ENCODE measurements at places on chromosomes 2 and 18.

DNA sequence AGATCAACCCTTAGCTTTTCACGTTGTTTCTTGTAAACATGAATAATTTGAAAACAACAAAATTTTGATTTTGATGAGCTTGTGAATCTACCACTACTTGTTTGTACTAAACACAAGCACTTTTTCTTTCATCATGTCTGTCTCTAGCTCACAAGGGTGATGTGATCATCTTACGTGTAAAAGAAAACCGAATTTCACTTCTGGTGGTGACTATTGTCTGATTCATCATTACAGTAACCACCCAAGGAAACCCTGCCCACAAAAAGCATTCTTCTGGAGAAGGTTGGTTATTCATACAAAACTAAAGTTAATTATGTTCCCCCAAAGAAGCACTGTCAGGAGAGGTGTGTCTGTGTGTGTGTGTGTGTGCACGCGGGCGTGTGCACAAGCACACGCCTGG lies 285.4 kb downstream of the ZNF516 start:
- DNase-seq, result no peak

DNA sequence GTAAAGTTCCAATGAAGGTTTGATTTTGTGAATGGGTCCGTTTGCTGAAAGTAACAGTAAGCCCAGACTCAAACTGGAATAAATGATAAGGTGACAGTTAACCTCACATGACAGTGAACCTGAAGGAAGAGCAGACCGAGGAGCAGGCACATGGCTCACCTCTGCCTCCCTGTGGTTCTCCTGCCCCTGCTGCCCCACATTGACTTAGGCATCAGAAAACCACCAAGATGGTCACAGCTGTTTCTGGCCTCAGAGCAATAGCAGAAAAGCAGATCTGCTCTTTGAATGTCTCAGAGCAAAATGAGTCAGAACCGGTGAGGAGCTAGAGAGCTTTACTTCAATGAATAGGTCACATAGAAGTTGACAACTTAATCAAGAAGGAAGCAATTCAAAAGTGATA lies 487.6 kb downstream of the METTL4 start:
- no peak for DNase-seq

- no peak for DNase-seq
These were observed 749.0 kb upstream of the ZEB2 start for GRCh38 chr2:145268931-145269330.

DNA sequence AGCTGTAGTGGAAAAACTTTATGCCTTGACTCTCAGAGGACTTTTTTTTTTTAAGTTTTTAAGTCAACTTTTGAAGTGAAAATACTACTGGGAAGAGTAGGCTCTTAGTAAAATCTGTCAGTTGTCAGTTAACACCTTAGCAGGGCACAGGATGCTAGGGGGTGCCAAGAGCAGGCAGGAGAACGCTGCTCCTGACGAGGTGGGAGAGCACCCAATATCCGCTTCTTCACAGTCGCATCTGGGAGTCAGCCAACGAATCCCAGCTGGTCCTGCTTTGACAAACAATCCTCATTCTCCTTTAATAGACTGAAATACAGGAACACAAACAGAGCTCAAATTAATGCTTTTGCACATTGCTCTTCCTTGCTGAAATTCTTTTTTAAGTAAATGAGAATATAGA lies 709.5 kb upstream of the ACVR2A start:
- no peak for DNase-seq

- peak; percentile 74 for DNase-seq
These were observed 806 bp downstream of the RFX8 start for GRCh38 chr2:101473911-101474701.

DNA sequence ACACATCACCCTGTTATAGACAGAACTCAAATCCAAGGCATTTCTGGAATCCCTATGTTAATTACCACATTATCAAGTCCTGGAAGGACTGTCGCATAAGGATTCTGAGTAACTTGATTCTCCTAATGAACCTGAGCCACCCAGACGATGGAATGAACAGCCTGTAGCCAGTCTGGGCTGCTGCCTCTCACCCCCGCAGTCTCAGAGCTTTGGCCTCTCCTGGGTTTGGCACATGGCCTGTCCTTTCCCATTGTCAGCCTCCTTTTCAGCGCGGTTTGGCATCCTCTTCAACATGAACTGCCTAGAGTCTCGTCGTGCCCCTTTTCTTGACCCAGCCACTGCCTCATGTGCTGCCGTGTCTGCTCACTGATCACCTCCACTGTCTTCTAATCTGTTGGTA lies 147.6 kb downstream of the SLC8A1 start:
- DNase-seq, result no peak

DNA sequence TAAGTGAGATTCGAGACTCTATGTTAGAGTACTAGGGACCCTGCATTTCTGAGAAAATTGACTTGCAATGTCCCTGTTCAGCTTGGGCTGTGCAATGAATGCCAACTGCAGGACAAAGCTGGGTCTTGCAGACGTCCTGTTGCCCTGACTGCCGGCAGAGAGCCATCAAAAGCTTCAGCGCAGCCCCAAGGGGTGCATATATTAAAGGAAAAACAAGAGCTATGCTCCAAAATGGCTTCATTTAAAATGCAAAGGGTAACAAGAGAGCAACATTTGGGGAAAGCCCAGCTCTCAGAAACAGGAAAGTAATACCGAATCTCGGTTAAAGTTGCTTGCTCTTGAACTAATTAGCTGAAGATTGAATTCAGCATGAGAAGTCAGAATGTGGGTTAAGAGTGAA lies 110.9 kb upstream of the PNPT1 start:
- DNase-seq, result no peak

GRCh38 chr18:33020877-33021276 lies 248.1 kb upstream of the KLHL14 start:
- no peak for DNase-seq

GRCh38 chr2:209138079-209138478 lies 285.8 kb upstream of the MAP2 start:
- DNase-seq, result no peak

DNA sequence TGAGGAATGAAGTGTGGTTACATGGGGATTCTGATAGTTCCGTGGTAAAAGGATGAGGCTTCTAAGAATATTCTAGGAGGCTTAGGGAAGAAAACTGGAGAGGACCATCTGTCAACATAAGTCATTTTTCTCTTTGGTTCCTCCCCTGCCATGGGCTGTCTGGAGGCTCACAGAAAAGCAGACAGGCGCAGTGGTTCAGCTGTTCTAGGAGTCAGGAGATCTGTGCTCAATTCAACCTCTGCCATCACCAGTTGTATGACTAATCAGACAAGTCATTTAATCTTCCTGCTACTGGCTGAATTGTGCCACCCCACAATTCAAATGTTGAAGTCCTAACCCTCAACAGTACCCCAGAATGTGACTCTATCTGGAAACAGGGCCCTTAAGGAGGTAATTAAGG lies 36.4 kb downstream of the ADAM17 start:
- DNase-seq, result no peak

- DNase-seq, result no peak
These were observed 191.7 kb upstream of the HAAO start for GRCh38 chr2:42984081-42984480.

- no peak for DNase-seq
These were observed 31.2 kb downstream of the SMAD2 start for GRCh38 chr18:47899107-47899840.

DNA sequence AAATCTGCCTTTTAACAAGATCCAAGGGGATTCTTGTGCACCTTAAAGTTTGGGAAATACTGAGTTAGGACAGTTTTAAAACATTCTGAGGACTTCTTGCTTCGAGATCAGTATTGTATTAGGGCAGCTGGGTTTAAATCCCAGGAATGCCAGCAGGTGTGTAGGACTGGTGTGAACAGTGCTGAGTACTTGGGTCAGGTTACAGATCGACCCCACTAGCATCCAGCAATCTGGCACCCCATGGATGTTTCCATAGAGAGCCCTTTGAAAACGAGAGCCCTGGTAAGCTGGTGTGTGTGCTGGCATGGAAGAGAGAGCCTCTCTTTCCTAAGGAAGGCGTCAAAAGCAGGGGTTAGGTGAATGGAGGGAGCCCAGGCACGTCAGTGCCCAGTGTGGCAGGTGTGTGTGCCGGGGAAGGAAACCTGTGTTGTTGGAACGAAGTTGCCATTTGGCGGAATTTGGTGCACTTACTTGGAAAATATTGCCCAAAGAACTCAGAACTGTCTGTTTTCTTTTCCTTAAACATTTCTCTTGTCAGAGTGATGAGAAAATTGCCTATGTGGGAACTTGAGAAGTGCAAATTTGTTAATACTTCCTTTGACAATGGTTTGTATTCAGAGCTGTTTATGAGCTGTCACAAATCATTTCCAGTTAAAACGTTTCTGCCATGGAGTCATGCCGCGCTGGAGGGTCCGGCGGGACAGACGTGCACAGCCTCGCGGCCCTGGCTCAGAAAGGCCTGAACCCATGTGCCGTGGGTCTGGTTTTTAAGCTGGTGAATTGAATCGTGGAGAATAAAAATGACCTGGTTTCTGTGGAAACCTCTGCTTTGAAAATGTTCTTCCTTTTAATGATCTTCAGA lies 38.1 kb downstream of the LDLRAD4 start:
- no peak for DNase-seq

DNA sequence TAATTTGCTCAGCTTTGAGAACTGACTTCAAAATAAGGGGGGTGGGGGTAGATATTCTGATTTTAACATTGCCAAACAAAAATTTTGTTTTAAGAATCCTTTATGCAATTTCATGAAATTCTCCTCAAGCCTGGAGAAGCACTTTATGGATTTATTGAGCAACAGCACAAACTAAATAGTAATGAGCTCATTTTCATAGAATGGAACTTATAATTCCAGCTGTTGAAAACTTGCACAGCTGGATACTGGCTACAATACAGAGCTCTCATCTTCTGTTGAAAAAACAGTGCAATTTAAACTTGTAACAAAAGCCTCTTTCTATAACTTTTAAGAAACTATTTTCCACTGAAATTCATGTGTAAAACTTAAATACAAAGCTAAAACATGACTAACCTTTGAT lies 137.6 kb upstream of the FN1 start:
- no peak for DNase-seq

DNA sequence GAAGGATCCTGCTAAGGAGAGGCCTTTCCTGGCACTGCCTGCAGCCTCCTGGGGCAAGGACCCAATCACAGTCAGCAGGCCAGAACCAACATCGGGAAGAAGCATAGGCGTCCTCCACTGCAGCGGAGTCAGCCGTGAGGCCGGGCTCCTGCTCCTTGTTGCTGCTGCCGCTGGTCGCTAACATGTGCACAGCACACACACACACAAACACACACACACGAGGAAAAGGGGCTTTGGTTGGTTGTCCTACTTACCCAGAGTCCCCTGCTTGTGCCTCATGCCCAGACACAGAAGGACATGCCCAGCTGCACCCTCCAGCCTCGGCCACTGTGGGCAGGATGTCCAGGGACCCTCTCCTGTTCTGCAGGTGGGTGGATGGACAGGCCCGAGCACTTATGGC lies 209.4 kb downstream of the GLI2 start:
- DNase-seq, result no peak

DNA sequence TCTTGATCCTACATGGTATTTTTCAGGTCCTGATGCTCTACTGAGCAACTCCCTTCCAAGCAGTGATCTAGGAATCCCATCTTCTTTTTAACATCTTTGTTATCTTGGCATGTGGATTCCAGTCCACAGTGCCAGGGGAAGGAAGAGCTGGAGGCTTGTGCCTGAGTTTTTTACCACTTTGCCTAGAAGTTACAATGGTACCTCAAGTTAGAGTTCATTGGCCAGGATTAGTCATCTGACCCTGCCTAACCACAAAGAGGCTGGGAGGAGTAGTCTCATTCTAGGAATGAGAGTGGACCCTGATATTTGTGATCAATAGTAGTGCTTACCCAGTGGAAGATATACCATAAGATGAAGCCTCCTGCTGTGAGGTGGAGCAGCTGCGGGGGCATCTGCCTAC lies 109.3 kb downstream of the ADCYAP1 start:
- no peak for DNase-seq

DNA sequence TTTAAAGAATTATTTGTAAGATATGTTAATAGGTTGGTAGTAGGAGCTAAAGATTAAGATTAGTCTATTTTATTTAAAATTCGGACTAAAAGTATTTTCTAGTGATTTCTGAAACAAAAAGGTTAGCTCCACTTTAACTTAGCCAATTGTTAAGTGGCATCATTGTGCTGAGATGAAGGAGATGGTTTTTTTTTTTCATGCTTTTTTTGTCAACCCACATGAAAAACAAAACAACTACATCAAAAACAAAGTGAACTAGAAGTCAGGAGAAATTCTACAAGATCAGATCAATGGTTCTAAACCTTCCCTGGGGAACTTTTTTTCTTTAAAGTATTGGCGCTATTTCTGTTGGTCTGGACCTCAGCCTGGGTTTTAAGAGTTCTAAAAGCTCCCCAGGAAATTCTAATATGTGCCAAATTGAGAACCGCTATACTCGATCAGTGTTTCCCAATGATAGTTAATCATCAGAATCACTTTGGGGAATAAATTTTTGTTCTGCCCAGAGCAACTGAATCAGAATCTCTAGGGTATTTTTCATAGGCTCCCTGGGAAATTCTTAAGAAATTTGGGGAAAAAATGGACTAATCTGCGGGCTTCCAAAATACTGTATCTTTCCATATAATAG lies 2.3 kb downstream of the ZC3H6 start:
- DNase-seq, result no peak

GRCh38 chr2:12718015-12718671 lies 1.4 kb downstream of the TRIB2 start:
- peak; percentile 72 for DNase-seq

DNA sequence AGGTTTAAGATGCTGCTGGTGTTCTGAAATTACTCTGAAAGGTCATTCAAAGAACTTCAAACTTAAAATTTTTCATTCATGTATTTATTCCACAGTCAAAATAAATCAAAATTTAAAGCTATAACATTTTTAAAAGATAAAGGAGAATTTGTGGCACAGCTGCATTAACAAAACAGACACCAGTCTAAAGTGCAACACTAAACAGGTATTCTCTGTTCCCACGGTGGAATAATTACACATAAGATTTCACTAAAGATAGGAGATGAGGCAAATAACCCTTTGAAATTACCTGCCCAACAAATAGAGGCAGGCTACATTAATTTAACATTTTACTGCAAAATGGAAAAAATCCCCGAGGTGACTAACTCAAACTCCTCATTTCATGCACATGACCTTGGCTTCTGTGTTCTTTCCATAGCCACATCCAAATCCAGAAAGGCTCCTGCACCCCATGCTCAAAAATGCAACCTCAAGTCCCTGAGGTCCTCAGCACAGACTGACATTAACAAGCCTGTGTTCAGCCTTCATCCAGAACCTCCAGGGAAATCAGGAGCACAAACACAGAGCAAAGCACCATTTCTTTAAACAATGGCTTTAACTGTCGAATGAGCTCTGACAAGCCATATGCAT lies 10.5 kb downstream of the COX7A2L start:
- no peak for DNase-seq
